Mucosa of descending colon (tissue), 3 donors: ENCODE measurements at places on chromosomes 1 and 21. TPM values are rescaled to one million over a fixed set of nuclear protein-coding genes. Genes with fewer than 3 reads are reported as not detected.

- DNase-seq, result no peak
Measured at GRCh38 chr1:228045405-228045804, 37.1 kb upstream of the ARF1 start.

ICOSLG gene
- 6.0 TPM for total RNA-seq

GRCh38 chr1:192564099-192564498, 11.5 kb upstream of the RGS1 start:
- no peak for DNase-seq

CYP4X1 gene
- total RNA-seq, result 0.75 TPM

- DNase-seq, result peak; percentile 92
Measured at GRCh38 chr1:45584351-45585109, 689 bp downstream of the NASP start.

GRCh38 chr1:164519426-164519825, 39.6 kb upstream of the PBX1 start:
- DNase-seq, result no peak

SERPINC1 gene
- total RNA-seq, result not detected

SYTL1 gene
- total RNA-seq, result 4.2 TPM

GRCh38 chr1:94255476-94255875, 18.1 kb upstream of the ARHGAP29 start:
- DNase-seq, result no peak

DNA sequence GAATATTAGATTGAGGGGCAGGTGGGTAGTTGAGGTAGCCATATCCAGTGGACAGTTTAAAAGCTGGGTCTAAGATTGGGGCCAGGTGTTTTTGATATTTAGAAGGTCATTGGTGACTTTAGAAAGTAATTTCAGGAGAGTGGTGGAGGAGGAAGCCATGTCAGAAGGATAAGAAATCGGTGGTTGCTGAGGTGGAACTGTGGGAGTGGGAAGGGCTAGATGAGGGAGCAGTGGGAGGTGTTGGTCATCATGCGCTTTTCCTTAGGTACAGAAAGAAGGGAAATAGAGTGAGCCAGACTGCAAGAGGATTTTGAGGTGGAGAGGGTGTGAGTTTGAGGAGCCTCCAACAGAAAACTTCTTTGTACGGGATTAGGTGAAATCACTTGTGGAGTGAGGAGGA, 7.2 kb downstream of the MTR start:
- DNase-seq, result no peak

DNA sequence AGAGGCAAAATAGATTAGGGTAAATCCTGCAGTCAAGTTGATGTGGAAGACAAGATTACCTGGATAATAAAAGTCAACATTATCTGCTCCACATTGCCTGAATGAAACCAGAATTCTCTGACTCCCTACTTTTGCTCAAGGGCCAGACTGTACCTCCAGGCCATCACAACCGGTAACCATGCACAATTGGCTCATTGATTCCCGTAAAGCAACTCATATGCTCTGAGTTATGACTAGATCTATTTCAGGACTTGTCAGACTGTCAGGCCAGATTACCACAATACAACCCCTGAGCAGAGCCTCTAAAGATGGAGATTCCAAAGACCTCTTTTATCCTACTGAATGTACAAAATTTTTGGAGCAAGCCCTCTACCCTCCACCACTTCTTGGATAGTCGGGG, 90.4 kb downstream of the ODF2L start:
- no peak for DNase-seq

GRCh38 chr1:169529068-169529642, 43.4 kb upstream of the SLC19A2 start:
- DNase-seq, result peak; percentile 94

DNA sequence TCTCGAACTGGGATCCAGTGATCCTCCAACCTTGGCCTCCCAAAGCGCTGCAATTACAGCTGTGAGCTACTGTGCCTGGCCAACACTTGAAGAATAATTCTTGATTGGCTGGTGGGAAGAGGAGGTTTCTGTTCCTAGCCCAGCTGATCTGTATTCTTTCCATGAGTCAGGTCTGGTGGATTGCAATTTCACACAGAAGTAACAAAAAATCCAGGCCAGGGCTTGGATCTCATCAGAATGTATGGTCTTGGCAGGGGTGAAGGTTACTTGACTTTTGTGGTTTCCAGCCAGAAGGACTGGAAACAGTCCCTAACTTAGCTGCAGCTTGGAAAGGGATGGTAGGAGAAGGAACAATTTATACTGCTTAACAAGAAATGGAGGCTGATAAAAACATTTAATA, 5.1 kb upstream of the HP1BP3 start:
- DNase-seq, result no peak

PROK1 gene
- not detected for total RNA-seq

GRCh38 chr1:50279622-50280330, 143.5 kb downstream of the DMRTA2 start:
- DNase-seq, result peak; percentile 36

DNASE2B gene
- total RNA-seq, result 0.87 TPM

HDAC1 gene
- 203 TPM for total RNA-seq

GRCh38 chr1:51955797-51956527, 34.5 kb downstream of the RAB3B start:
- no peak for DNase-seq

DNA sequence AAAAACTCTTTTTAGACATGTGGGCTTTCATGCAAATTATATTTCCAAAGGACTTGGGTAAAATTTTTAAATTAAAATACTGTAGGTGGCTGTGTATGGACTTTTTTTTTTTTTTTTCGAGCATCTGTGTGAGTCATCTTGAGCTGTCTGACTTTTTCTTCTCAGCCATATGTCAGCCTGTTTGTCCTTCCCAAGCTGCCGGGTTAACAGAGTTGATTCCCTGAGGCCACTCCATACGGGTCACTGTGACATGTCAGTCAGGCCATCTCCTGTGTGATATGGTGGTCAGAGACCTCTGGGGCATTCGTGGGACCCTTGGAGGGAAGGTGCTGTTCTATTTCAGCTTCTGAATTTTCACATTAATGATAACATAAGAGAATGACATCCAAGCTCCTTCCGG, 148.3 kb downstream of the KCNJ6 start:
- DNase-seq, result no peak

DNA sequence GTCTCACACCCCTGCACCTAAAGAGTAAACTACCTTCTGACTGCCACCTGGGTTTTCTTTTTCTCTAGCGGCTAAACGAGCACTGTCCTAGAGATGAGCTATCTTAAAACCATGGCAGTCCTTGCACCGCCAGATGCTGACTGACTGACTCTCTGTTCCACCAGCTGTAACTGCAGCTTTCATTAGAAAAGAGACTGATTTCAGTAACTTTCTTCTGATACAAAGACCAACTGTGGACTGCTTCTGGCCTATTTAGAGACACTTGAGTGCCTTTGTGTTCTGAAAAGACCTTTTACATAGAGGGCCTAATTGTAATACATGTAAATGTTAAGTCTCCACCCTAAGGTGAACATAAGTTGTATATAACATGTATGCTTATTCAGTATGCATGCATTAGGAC, 152.5 kb downstream of the DISC1 start:
- DNase-seq, result no peak

DNA sequence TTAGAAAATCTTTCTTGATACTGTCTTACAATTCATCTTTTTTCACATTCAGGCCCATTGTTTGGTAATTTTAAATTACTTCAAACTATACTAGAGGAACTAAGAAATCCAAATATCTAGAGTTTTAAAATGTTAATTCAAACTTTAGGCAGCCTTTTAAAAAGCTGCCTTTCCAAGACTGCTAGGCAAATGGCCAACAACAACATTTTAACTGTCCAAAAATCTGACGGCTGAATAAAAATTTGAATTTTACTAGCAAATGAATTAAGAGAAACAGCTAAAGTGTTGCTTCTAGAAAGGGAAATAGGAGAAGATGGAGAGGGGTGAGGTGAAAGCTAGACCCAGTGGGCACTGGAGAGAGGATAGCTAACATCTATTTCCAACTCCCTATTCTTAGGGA, 17.2 kb downstream of the DPYD start:
- DNase-seq, result no peak

GRCh38 chr1:156320560-156320959, 17.5 kb downstream of the CCT3 start:
- DNase-seq, result no peak

SEMA4A gene
- total RNA-seq, result 2.1 TPM

GRCh38 chr1:7672864-7673263, 98.2 kb upstream of the VAMP3 start:
- no peak for DNase-seq

- no peak for DNase-seq
Measured at GRCh38 chr1:219000631-219001030, 173.0 kb upstream of the LYPLAL1 start.

DNA sequence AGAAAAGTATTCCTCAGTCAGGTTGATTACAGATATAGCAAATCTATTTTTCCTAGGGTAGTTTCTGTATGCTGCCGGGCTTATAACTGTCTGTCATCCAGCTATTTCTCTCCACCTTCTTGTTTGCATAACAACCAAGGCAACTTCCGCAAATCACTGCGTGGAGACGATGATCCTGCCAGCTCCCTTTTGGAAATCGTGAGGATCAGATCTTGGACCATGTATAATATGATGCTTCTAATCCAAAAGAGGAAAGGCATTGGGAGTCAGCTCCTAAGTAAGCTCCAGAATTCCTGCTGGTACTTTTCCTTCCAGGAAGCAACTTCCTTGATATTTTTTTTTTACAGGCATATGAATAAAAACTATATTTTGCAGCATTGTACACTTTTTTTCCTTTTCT, 445 bp upstream of the RGS4 start:
- DNase-seq, result no peak

ANGPTL1 gene
- total RNA-seq, result 2.8 TPM

- DNase-seq, result no peak
Measured at GRCh38 chr1:3186526-3186921, 117.5 kb downstream of the PRDM16 start.

CD1B gene
- not detected for total RNA-seq

GRCh38 chr1:23539698-23540266, 8.7 kb upstream of the E2F2 start:
- peak; percentile 96 for DNase-seq

CR1L gene
- not detected for total RNA-seq

RGS13 gene
- 0.96 TPM for total RNA-seq

ETV3L gene
- total RNA-seq, result not detected

DNA sequence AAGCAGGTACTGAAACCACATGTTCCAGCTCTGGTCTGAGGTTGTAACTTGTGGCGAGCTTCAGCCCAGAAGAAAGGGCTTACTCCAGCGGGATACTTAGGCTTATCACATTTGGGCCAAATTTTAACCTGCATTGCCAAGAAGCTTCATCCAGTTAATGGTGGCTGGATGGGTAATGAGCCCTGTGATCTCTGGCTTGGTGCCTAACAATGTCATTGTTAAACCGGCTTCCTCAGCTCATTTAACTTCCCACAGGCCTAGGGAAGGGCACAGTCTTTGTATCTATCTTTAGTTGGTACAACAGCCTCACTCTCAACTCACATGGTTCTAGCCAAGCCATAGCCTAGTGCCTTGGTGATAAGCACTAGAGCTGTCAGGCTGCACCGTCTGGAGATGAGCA, 43.6 kb upstream of the CCDC190 start:
- DNase-seq, result no peak

GRCh38 chr1:119219711-119220110, 79.3 kb upstream of the WARS2 start:
- DNase-seq, result no peak

GRCh38 chr1:199573047-199573446, 454.5 kb upstream of the NR5A2 start:
- peak; percentile 70 for DNase-seq

PPOX gene
- 16.3 TPM for total RNA-seq

- DNase-seq, result no peak
Measured at GRCh38 chr1:161913482-161914140, 110.1 kb downstream of the OLFML2B start.

DNA sequence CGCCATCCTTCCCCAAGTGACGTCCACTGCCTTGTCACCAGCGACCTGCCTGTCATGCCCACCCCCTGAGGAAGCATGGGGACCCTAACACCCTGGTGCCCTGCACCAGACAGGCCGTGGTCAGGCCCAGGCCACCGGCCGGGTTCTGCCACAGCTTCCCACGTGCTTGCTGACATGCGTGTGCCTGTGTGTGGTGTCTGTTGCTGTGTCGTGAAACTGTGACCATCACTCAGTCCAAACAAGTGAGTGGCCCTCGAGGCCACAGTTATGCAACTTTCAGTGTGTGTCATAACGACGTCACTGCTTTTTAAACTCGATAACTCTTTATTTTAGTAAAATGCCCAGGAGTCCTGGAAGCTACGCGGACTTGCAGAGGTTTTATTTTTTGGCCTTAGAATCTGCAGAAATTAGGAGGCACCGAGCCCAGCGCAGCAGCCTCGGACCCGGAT, 8.5 kb upstream of the CTRC start:
- no peak for DNase-seq

ANKRD34A gene
- 0.41 TPM for total RNA-seq

GRCh38 chr1:82073071-82073470, 272.3 kb downstream of the ADGRL2 start:
- DNase-seq, result no peak

DNA sequence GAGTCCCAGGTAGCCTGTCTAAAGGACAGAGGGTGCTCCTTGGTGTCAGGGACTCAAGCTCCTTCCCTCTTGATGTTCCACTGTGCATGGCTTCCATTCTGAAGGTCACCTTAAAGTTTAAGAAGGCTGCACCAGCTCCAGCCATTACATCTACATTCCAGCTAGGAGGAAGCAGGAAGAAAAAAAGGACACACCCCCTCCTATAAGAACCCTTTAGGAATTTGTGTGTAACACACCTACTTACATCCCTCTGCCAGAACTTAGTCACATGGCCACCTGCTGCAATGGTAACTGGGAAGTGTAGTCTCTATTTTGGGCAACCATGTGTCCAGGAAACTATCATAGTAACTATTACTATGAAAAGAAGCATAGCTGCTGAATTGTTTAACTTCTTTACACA, 161.6 kb upstream of the KLHDC7A start:
- no peak for DNase-seq

DNA sequence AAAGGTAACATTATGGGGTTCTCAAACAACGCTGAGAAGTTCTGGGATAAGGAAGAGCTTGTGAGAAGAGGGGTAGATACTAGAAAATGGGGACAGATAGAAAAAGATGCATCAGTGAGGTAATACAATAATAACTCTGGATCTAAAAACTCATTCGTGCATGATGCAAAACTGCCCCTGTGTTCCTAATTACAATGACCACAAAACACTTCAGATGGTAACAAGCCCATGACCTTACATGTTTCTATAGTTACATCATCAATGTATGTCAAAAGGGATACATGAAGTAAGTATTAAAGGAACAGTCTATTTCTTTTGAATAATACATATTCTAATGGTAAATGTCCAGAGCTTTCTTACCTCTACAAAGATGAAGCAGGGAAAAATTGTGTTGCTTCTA, 110.6 kb upstream of the PLPPR5 start:
- DNase-seq, result no peak

DNA sequence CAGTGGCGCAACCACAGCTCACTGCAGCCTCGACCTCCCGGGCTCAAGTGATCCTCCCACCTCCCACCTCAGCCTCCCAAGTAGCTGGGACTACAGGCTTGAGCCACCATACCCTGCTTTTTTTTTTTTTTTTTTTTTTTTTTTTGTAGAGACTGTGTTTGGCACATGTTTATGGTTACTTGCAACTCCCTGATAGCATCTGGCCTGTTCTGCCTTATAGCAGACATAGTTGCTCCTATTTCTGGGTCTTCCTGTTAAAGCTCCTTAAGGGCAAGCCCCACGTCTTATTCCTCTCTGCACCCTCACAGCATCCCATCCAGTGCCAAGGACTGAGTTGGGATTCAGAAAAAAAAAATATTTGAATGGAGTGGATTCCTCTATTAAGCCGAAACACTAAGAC, 17.1 kb upstream of the CNR2 start:
- no peak for DNase-seq
